ENCODE measurements at places on chromosomes 11 and 22. TPM values are rescaled to one million over a fixed set of nuclear protein-coding genes. Genes with fewer than 3 reads are reported as not detected.
A peak's percentile ranks its signal among the peaks of the same experiment; 100 is the strongest.

GRCh38 chr22:25359601-25360261 is 140.3 kb downstream of the CRYBB2 start:
- DNase-seq: peak; percentile 13

The ASCL2 gene
- 1.0 TPM for total RNA-seq

The ZNRF3 gene
- 6.1 TPM for total RNA-seq

- no peak for DNase-seq
Observed at GRCh38 chr11:99519095-99519494, 498.3 kb downstream of the CNTN5 start.

The PIK3IP1 gene
- 12.7 TPM for total RNA-seq

The SHISAL1 gene
- total RNA-seq: 35.9 TPM

DNA sequence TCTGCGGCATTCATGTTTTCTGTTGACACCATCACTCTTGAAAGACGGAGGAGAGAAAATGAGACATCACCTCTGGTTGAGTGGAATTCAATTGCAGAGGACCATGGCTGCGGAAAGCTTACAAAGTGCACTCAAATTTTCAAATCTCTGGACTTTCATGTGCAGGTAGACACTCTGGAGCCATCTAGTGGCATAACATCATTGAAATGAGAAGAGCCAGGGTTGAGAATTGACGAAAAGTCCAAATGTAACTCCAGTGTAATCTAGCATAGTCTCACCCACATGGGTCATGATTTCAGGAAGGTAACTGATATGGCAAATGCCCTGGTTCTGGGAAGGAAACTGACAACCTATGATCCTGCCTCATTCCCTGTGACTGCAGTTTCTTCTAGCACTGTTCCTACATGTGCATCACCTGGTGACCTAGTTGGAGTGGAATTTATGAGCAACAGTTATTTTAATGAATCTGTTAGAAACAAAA is 687.8 kb downstream of the KCNA4 start:
- no peak for DNase-seq

DNA sequence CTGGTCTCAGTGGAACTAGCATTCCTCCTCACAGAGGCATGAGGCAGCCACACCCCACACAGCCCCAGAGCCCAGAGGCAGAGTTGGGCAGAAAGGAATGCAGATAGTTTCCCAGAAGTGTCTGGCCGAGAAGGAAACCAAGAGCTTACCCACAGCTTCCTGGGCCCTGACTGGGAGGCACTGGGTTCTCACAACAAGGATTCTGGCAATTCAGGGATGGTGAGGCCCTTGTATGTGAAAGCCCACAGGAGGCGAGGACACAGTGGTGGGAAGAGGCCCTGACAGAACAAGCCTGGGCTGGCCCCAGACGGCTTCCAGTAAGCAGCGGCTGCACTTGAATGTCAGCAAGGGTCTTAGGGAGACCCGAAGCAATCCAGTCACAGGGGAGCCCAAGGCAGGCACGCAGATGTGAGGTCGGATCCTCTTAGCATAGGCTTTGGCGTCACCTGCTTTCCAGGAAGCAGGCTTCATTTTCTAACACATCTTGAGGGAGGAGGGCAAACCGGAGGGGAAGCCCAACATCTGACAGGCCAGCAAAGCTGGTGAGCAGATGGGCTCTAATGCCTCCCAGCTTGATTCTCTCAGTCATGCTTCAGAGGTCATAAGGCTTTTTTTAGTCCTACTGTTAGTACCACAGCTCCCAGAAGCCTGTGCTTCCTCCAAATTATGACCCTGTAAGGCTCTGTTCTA is 78.3 kb upstream of the AKIP1 start:
- no peak for DNase-seq

GRCh38 chr11:1504581-1505290 is 18.2 kb upstream of the MOB2 start:
- DNase-seq: no peak

GRCh38 chr11:5197536-5197935 is 2.9 kb downstream of the OR51V1 start:
- no peak for DNase-seq

The TRPC6 gene
- 0.29 TPM for total RNA-seq

DNA sequence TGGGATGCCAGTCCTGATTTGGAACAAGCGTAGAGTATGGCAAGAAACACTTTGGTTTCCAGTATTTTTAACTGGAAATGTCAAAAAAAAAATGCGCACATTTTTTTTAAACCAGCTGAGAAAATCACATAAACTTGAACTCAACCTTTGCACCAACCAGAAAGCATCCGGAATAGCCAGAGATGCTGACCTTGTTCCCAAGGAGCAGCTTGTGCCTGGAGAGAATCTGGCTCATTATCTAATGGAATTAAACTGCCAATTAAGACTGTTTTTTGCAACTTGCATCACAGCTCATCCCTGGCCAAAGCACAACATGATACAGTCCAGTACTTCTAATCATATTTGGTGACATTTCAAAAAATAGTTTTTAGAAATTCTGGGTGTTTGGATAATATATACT is 8.4 kb upstream of the ETS1 start:
- no peak for DNase-seq

The NCAPD3 gene
- 7.1 TPM for total RNA-seq

- no peak for DNase-seq
Observed at GRCh38 chr22:38080474-38080849, 3.5 kb downstream of the SLC16A8 start.

- no peak for DNase-seq
Observed at GRCh38 chr11:111000400-111001080, 245.0 kb upstream of the POU2AF2 start.

GRCh38 chr11:126163074-126163700 is 48.3 kb downstream of the RPUSD4 start:
- peak; percentile 86 for DNase-seq

DNA sequence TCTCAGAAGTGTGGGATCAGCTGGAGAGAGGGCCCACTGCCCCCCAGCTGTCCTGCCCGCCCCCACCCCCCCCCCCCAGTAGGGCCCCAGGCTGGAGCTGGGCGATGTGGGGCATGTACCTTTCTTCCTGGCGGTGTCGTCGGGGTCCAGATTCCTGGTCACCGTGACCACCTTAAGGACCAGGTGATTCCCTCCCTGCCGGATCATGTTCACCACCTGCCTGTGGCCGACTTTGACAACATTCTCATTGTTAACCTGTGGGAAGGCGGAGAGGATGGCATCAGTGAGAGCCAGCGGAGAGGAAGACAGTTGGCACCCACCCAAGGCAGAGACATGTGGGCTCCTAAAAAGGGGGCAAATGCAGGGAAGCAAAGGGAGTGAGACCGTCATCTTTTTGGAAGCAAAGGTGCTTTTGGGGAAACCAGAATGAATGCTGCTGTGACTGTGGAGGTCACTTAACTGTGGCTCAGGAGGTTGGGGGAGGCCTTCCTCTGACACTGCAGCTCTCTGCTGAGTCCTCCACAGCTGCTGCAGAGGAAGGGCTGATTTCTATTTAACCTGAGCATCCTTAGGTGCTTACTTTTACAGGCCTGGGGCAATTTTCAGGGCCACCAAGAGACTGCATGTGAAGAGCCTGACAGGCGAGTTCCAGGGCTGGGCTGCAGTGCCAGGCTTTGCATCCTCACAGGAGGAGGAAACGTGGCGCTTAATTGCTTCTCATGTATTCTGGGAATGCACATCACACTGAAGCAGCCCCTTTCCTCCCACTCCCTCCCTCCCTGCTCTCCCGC is 104.5 kb downstream of the CTTN start:
- DNase-seq: no peak

DNA sequence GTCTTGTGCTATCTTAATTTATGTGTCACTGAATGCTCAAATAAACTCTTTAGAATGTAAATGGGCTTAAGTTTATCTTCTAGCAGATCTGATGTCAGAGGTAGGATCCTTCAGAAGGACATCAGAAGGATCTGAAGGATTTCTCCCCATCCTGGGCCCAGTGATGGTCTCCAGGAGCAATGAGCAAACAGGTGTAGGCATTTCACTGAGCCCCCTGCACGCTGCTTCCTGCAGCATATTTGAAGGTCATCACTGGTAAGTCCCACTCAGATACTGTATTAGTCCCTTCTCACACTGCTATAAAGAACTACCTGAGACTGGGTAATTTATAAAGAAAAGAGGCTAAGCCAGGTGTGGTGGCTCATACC is 4.5 kb downstream of the GSTP1 start:
- DNase-seq: no peak

DNA sequence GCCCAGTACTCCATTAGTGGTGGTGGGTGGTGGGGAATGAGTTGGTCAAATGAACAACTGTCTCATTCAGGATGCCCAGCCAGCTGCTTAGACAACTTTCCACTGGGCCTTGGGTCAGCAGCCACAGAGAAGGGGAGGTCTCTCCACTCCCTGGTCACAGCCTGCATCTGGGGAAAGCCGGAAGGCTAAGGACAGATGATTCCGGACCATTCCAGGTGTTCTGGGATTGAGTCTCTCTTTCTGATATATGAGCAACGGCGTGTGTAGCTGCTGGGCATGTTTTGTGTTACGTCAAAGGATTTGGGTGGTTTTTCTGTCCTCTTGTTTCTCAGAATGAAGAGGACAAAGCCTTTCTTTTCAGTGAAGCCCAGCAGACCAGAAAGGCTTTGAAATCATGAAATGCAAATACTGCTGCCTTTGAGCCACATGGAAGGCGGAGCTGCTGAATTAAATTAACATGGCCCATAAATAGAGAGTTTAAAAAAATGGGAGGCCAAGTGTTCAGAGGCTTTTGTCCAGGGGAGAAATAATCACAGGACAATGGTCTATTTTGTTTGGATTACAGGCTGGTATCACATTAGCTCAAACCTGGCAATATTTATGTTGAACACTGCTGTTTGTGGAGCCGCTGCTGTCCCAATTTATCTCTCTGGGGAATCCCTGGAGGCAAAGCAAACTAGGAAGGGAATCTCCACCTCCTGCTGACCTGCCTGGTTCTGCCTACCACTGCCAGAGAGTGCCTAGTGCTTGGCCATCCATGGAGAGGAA is 234.4 kb upstream of the E2F8 start:
- no peak for DNase-seq

GRCh38 chr11:79119491-79120284 is 321.1 kb downstream of the TENM4 start:
- DNase-seq: no peak

DNA sequence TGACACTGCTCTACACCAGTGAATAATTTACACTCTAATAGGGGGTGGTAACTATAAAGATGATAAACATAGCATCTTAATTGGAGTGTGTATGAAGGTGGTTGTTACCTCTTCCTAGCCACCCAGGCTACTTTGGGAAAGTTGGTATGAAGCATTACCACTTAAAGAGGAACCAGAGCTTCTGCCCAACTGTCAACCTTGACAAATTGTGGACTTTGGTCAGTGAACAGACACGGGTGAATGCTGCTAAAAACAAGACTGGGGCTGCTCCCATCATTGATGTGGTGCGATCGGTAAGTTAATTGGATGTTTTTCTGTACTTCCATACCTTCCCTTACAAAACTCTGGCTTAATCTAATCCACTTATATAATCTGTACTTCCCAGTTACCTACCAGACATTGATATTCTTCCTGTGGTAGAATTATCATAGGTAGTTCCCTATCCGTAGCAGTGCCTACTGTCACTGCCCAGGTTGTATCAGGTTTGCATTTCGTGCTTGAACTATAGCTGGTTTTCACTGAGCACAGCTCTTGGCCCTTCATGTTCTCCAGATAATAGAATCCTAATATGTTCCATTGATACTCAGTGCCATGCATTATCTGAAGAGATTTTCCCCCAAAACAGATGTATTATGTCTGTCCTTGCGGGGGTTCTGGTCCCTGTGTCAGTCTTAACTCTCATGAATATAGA is 2.2 kb downstream of the RPL27A start:
- no peak for DNase-seq

The CHADL gene
- total RNA-seq: not detected

The TRPM5 gene
- not detected for total RNA-seq

GRCh38 chr11:114243461-114244372 is 52.5 kb upstream of the NNMT start:
- no peak for DNase-seq

GRCh38 chr11:6077723-6078122 is 29.8 kb upstream of the OR56B4 start:
- DNase-seq: no peak

DNA sequence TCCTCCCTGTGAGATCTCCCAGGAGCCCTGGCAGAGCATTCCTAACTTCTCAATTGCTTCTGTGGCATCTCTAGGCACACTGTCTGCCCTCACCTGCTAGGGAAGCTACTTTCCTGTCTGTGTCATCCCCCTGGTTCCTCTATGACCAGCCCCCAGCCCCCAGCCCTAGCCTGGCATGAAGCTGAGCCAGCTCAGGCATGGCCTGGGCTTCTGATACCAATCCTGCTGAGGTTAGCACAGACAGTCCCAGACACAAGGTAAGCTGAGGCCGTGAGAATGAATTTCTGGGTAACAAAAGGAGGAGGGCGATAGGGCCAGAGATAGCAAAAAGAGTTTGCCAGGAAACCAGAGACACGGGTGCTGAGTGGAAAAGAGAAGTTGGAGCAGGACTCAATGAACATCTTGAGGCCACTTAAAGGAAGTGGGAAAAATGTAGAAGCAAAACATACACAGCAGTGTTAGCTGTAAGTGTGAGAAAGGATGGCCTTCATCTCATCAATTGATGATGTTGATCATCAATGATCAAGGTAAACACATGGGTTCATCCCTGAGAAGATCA is 87.6 kb upstream of the PICALM start:
- DNase-seq: no peak

DNA sequence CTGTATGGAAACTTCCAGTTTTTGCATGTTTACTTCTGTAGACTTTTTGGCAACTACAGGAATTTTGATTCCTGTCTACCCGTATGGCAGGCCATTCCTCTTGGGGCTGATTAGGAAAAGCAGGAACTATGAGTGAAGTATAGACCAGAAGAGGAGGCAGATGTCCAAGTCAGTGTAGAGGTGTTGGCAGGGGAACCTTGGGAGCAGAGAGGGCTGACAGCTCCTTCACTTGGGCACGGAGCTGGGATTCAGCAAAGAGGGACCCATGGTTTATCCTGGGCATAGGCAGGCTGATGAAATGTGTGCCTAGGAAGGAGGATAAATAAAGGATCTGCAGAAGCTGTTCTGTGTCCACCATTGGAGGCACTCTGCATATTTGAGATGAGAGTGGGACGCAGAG is 33.1 kb downstream of the TREH start:
- DNase-seq: no peak

The DPAGT1 gene
- total RNA-seq: 5.6 TPM

DNA sequence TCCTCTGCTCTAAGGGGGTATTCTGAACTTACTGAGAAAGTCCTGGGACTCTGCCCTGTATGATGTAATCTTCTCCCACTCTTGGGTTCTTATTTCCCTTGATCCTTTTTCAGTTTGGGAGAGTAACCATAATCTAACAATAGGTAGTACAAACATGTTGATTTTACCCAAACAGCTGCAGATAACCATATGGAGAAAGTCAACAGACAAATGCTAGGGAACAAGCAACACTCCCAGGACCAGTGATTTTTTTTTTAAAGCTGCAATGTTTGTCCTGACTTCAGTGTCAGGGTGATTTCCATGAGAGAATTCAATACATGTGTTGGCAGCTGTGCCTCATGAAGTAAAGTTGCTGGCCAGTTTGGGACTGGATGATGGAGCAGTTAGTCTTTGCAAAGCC is 156.5 kb downstream of the FCHSD2 start:
- DNase-seq: no peak

All from uterus (tissue), 4 donors.